CD8-positive, alpha-beta memory T cell (primary cell): ENCODE measurements at places on chromosomes 4 and X. TPM values are rescaled to one million over a fixed set of nuclear protein-coding genes. Genes with fewer than 3 reads are reported as not detected.

The NAAA gene
- total RNA-seq: 51.5 TPM

The GLOD5 gene
- total RNA-seq: not detected

The GPAT3 gene
- total RNA-seq: 5.4 TPM

The POU3F4 gene
- not detected for total RNA-seq

The HSFX4 gene
- total RNA-seq: not detected

The NAP1L3 gene
- 2.0 TPM for total RNA-seq

The HPGDS gene
- total RNA-seq: 0.18 TPM

The OPRPN gene
- not detected for total RNA-seq

The TBC1D8B gene
- total RNA-seq: 1.1 TPM

The AKAP14 gene
- total RNA-seq: not detected

The COPS4 gene
- total RNA-seq: 38.5 TPM

The UVSSA gene
- total RNA-seq: 16.8 TPM

The DMD gene
- 0.48 TPM for total RNA-seq

The ARMCX1 gene
- 2.1 TPM for total RNA-seq

The TMEM31 gene
- not detected for total RNA-seq

The SYP gene
- 1.9 TPM for total RNA-seq

The PPP2R2C gene
- total RNA-seq: not detected
